NCI-H1048 (cell line): ENCODE measurements at places on chromosomes 11 and 22.

- DNase-seq, result no peak
Observed at GRCh38 chr11:67541198-67541597, 18.0 kb upstream of the CABP2 start.

- DNase-seq, result no peak
Observed at GRCh38 chr11:79414644-79415317, 26.0 kb downstream of the TENM4 start.

GRCh38 chr11:77602381-77603088 lies 12.8 kb downstream of the AQP11 start:
- DNase-seq, result peak; percentile 36

DNA sequence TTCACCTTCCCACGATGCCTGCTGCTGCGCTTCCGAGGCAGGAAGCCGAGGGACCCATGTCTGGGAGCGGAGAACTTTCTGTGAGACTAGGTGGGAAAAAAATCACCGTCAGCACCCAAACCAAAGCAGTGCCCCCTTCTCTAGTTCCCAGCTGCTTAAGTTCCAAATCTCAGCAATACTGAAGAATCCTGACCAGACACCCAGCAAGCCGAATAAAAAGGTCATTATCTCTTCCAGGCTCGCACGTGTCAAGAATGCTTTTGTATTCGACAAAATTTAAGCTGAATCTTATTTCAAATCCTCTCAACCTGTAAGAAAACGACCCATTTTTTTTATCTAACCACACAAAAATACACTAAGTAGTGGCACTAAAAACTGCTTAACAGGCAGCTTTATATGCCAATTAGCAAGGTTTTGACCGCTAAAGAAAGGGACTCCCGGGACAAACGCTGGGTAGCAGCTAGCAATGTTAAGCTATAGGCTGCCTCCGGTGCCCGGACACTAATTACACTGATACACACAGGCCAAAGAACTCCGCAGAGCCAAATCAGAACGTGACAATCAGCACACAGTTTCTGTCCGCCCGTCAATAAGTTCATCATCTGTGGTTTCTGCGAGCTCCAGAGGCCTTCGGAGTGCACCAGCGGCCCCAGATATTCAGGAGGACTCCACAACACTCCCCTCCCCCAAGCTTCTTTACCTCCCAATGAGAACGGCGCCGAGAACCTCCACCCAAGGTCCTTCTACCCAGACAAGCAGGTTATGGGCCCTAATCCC lies 728 bp downstream of the RPL3 start:
- no peak for DNase-seq

GRCh38 chr22:17258015-17258787 lies 39.0 kb upstream of the ADA2 start:
- no peak for DNase-seq

DNA sequence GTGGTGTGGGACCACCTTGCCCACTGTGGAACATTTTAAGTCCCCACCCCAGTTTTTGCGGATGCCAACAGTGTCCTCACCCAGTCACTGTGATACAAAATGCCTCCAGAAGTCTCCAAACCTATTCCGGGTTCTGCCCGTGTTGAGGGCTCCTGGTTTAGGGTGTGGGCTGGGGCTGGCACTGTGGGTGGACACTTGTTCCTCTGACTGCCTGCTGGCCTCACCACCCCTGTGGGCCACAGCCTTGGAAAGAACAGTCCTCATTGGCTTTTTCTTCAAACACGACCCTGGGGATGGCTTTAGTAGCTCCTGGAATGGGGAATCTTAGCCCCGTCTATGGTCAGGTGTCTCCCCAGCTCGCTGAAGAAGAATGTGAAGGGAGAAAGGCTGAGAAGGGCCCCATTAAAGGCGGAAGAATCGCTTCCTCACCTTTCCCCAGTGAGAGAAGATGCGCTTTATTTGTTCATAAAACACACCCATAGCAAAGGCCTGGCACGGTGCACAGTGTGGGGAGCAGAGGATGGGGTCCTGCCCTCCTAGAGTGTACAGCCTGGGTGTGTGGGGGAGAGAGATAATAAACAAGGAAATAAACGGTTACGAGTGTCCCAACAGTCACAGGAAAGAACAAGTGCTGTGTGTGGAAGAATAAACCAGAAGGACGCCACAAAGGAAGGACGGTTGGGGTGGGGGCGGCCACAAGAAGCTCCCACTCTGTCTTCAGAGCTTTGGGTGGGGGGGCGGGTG lies 91.6 kb upstream of the SLC22A12 start:
- DNase-seq, result no peak

DNA sequence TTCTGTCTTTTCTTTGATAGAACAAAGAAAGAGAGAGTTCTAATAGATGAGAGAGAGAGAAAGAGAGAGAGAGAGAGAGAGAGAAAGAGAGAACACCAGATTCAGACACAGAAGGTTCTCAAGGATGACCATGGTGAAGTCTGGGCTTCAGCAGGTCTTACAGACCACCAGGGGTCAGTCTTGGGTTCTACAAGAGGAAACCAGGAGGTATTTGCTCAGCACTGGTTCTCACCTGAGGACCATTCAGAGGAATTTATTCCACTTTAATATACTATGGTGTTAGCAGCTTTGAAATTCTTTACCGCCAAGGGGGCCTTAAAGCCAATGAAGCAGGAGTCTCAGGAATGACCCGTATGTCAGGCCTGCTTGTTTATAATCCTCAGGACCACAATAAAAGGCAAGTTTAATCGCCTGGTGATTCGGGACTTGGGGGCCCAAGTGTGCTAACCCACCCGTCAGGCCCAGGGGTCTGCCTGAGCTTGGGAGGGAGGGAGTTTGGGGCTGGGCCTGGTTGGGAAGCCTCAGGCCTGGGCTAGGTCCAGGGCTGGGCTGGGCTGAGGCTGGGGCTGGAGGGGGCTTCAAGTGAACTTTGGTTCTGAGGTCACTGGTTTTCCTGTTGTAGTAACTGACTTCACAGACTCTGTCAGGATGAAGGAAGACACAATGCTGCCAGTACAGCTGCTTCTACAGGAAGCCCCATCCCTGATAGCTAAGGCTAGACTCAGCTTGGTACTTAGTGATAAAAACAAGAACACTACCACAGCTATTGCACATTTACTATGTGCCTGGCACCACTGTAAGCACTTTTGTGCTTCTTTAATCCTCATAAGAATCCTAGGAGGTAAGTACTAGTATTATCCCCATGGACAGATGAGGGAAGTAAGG lies 179.2 kb upstream of the ZBED5 start:
- DNase-seq, result peak; percentile 21

DNA sequence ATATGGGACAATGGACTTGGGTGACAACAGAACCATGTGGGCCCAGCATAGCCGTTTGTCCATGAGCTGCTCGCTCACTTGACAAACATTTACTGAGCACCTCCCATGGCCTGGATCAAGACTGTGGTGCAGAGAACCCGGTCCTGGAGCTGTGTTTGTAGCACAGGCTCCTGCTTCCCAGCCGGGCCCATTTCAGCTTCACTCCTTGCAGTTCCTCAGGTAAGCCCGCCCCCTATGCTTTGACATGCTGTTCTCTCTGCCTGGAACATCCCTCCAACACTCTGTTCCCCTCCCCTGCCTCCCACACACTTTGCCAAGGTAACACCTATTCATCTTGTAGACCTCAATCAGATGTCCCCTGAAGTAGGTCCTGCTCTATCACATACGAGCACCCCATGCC lies 19.3 kb upstream of the IGSF22 start:
- no peak for DNase-seq

- no peak for DNase-seq
Observed at GRCh38 chr11:70203751-70204465, 812 bp downstream of the FADD start.

DNA sequence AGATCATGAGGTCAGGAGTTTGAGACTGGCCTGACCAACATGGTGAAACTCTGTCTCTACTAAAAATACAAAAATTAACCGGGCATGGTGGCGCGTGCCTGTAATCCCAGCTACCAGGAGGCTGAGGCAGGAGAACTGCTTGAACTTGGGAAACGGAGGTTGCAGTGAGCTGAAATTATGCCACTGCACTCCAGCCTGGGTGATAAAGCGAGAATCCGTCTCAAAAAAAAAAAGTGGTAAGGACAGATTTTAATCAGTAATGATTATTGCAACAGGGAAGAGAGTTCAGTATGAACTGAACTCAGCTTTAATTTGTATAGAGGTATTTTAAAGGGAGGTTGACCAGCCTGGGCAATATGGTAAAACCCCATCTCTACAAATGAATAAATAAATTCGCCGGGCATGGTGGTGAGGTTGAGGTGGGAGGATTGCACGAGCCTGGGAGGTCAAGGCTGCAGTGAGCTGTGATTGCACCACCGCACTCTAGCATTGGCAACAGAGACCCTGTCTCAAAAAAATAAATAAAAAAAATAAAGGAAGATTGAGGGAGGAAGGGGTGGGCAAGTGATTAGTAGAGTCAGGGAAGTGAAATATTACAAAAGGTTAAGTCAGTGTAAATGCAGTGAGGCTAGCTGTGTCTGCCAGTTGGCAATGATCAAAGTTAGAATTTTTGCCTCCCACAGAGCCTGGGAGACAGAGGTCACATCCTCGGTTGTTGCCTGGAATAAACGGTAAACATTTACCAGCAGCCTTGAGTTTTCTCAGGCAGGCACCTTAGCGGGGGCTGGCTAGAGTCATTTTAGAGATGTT lies 2.6 kb upstream of the MCM5 start:
- DNase-seq, result no peak

DNA sequence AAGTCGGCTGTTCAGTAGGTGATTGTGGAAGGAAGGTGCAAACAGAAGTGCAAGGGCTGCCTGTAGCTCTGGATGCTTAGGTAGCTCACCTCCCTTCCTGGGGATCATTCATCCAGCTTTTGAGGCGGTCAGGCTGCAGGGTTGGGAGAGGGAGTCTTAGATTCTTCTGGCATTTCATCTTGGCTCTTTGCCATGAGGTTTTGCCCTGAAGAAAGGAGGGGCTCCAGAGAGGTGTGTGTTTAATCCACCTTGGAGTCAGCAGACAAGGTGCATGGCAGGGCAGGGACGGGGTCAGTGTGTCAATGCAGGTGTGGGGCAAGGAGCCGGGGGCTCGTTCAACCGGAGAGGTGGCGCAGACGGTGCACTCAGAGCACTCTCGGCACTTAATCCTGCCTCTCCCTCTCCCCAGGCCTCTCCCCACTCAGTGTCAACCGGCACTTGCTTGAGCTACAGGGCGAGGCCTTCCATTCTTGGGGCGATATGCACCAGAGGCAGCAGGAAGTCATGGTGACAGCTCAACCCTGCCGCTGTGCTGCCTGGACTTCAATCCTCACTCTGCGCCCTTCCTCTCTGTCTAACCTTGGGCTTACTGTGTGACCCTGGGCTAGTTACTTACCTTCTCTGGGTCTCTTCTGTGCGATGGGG lies 7.2 kb downstream of the ADAMTS15 start:
- DNase-seq, result no peak
